Stimulated activated CD4-positive, alpha-beta T cell treated with anti-CD3 and anti-CD28 coated beads, Interleukin-12 subunit alpha, Interleukin-12 subunit beta, amount 100 ng/mL, for 24 hours (primary cell): ENCODE measurements at places on chromosomes 7 and 10.
A peak's percentile ranks its signal among the peaks of the same experiment; 100 is the strongest.

GRCh38 chr10:52871191-52871843, 98.7 kb upstream of the MBL2 start:
- DNase-seq, result no peak

DNA sequence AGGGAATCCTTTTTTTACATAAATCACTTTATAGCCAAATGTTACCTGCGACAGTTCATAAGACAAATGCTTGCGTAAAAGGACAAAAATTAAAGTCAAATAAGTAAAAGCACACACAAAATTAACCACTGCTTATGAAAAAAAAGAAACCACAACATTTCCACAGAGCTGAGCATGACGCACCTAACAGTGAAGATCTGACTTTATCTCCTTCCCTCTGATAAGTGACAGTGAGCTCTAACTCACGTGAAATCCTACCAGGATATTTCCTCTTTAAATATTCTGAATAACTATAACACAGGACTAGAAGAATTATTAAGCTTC, 225.5 kb downstream of the SFMBT2 start:
- no peak for DNase-seq

GRCh38 chr7:30634634-30635201, 40.0 kb downstream of the GARS1 start:
- no peak for DNase-seq

- no peak for DNase-seq
Observed at GRCh38 chr7:124084024-124084423, 51.2 kb upstream of the TMEM229A start.

DNA sequence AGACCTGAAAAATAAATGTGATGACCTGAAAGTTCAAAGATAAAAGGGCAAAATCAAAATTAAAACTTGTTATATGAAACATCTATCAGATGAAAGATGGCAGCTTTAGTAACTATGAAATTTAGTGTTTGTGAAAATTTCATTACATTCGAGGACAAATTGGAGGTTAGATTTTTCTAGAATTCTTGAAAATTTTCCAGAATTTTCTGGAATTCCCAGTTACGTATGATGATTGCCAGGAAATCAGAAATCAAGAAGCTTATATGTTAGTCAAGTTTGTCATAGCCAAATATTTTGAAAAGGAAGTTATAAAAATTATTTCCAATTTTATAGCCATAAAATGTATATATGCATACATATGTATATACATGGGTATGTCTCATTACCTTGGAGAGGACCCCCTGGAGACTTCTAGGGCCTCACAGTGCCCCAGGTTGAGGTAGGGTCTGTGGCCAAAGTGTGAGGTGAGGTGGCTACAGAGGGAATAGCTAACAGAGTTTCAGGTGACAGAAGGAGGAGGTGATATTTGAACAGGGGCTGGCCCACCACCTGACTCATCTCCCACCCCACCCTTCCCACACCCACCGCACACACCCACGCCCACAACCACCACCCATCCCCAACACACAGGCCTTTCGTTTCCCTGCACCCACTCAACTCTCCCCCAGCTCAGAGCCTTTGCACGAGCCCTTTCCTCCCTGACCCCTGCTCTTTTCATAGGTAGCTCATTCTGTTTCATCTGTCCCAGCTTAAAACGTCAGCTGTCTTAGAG, 21.5 kb downstream of the C10orf105 start:
- DNase-seq, result no peak

GRCh38 chr7:2255145-2256139, 13.4 kb downstream of the NUDT1 start:
- DNase-seq, result no peak

- DNase-seq, result no peak
Observed at GRCh38 chr7:133572087-133572486, 319.2 kb downstream of the EXOC4 start.

DNA sequence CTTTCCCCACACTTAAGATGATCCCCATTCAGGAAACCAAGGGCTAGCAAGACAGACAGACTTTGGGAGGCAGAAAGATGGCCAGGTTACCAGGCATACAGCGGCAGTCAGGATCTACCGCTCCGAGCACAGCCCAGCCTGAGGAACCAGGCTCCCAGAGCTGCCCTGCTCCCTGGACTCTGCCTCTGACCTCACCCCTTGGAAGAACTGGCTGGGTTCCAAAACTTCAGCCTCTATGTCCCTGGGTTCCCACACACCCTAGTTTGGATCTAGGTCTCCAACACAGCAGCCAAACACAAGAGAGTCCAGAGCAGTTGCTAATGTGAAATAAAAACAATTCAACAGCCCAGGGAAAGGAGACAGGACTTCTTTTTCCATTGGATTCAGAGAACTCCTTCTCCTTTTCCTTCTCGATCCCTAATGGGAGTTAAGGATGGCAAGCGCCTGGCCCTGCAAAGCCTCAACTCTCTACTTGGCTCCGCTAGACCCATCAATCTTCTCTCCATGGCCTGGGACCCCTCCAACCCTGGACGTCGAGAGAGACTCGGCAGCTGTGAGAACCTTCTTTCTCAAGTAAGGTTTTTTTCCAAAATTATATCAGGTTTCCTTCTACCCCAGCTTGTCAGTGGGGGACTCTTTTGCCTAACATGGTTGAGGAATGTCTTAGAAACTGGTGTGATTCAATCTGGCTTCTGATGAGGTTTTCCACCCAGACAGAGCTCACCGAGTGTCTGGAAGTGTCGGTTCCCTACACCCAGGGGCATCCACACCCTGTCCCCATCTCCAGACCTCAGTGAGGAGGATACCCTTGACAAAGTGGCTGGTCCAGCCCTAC, 219.6 kb downstream of the KCNMA1 start:
- DNase-seq, result no peak

DNA sequence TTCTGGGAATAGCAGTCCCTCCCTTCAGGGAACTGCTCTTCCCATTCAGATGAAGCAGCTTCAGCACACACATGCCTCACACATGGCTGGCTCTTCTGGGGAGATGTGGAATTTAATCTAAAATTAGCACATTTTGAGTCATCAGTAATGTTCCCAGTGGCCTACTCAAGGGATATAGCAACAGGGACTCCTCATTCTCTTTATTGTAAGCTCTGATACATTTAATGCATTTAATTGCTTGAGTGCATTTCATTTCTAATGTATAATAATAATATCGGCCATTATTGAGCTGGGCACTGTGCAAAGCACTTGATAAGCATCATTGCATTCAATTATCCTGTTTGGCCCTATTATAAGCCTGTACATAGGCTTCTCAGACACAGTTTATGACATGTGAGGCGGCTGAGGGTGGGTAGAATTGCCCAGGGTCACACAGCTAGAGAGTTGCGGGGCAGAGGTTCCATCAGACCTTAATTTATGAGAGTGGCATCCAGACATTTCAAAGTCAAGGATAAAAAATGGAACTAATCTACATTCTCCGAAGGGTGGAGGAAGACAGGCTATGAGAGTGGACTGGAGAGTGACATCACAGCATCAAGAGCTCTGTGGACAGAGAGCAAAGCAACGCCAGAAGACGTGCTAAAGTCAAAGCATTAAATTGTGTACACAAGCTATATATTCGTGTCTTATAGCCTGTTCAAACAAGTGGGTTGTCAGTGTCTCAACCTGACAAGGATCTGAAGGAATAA, 76.8 kb downstream of the LANCL2 start:
- no peak for DNase-seq

- DNase-seq, result no peak
Observed at GRCh38 chr10:133161486-133162109, 1.6 kb downstream of the KNDC1 start.

DNA sequence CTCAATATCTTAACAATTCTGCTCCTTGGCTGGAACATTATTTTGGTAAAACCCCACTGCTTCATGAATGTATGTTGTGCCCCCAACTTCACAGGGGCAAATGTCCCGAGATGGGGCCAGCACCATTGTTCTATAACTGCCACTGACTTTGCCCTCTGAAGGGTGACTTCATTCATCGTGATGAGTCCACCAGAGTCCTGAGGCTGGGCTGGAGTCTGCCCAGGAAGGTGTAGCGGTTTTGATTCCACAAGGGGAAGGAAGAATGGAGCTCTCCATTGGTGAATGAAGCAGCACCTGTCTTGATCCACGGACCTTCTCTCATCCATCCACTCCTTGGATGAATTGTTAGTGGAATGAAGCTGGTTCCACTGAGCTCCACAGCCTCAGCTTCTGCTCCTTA, 18.4 kb downstream of the AKR1B1 start:
- no peak for DNase-seq

GRCh38 chr10:111086574-111086973, 9.7 kb downstream of the ADRA2A start:
- DNase-seq, result no peak

- no peak for DNase-seq
Observed at GRCh38 chr7:76286842-76287403, 15.6 kb upstream of the HSPB1 start.

GRCh38 chr7:117077658-117078057, 124.4 kb downstream of the ST7 start:
- DNase-seq, result no peak

DNA sequence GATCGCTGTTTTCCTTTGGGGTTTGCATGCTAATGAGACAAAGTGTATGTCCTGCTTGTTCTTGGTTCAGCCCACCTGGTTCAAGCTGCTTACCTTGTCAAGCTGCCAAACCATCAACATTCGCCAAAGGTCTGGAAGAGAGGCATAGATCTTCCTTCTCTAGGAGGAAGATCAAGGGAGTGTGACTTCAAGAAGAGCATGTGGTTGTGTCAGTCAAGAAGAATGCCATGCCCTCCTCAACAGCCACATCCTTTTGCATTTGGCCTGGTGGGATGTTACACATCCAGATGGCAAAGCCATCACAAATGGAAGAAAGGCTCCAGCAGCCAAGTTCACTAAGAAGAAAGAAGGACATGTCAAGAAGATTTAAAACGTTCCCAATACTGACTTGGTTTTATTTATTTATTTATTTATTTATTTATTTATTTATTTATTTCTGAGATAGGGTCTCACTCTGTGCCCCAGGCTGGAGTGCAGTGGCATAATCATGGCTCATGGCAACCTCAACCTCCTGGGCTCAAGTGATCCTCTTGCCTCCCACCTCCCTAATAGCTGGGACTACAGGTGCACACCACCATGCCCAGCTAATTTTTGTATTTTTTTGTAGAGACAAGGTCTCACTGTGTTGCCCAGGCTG, 5.1 kb upstream of the PIP4K2A start:
- DNase-seq, result no peak

GRCh38 chr10:53091574-53091973, 319.0 kb upstream of the MBL2 start:
- no peak for DNase-seq

GRCh38 chr7:7201578-7202374, 19.4 kb downstream of the C1GALT1 start:
- DNase-seq, result peak; percentile 24

DNA sequence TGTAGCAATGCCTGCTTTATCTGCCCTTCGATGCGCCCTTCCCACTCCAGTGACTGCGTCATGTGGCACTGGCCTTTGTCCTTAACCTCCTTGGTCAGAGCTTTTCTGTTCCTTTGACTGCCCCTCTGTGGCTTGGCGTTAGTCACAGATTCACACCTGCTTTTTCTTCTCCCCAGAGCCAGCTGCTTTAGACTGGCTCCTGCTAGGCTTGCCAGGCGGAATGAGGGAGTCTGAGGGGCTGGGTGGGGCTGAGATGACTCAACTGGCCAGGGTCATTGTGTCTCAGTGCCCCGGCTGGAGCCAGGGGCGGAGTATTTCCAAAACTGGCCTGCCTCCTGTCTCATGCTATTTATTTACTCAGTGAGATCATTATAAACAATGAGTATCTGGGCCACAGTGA, 194.1 kb downstream of the EMX2 start:
- no peak for DNase-seq

DNA sequence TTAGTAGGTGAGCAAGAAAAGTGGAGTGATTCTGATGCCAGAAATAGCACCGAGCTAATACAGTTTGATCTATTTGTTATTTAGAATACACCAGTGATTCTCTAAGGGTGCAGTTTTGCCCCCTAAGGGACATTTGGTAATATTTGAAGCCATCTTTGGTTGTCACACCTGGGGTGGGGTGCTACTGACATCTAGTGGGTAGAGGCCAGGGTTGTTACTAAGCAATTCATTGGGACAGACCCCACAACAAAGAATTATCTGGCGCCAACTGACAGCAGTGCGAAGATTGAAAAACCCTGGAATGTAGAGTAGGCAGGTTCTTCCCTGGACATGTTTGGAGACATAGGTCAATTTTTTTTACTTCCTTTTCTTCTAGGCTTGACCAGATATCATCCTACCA, 14.6 kb downstream of the PALS2 start:
- no peak for DNase-seq

DNA sequence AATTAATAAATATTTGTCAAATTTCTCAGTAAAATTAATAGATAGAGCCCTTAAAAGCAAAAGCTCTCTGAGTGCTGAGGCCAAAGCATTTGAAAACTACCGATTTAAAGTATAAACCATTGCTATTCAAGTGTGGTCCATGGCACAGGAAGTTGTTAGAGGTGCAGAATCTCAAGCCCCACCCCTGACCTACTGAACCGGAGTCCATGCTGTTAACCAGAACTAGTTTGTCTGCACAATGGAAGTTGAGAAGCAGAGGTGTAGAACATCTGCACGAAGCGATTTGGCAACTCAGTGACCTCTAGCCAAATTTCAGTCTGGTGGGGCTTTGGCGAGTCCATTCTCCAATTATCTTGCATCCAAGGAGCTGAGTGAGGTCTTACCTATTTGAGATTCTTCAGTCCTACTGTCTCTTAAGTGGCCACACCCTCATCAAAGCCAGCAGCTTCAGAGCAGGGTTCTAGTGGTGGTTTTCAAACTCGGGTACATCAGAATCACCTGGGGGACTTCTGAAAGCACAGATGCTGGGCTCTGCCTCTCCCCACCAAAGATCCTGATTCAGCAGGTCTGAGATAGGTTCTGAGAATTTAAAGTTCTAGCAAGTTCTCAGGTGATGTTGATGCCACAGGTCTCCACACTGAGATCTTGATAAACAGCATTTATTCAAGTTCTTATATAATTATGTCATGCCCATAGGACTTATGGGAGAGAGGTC, 96.8 kb upstream of the SAMD8 start:
- no peak for DNase-seq

- DNase-seq, result no peak
Observed at GRCh38 chr7:41567731-41568114, 135.2 kb downstream of the INHBA start.

DNA sequence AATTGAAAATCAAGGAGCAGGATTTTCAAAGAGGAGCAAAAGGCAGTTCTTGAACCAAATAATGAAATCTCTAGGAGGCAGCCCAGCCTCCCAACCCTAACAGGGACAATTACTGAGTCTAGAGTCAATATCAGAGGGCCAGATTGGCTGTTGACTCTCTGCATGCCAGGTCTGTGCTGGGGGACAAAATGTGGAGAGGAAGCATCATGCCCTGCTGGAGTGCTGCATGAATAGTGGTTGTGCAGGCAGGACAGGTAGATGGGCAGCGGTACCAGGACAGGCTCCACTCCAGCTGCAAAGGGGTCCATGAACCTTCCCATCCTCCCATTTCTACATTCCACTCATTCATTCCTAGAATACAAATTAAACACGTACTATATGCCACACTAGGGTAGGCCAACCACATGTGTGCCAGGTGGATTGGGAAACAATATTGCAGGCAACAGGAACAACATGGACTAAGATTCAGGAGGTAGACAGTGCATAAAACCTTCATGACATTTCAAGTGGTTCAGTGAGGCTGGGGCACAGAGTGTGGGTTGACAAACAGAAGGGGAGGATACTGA, 30.4 kb upstream of the MAT1A start:
- no peak for DNase-seq

GRCh38 chr10:67075491-67075971, 149.7 kb downstream of the LRRTM3 start:
- DNase-seq, result no peak

- no peak for DNase-seq
Observed at GRCh38 chr7:20653636-20654035, 38.2 kb downstream of the ABCB5 start.

GRCh38 chr10:47027108-47027783, 116.0 kb downstream of the PTPN20 start:
- DNase-seq, result no peak

- DNase-seq, result no peak
Observed at GRCh38 chr7:36349626-36350025, 40.0 kb upstream of the ANLN start.
